Amygdala (tissue), 56 donors: ENCODE measurements at places on chromosomes 11 and 22.

DNA sequence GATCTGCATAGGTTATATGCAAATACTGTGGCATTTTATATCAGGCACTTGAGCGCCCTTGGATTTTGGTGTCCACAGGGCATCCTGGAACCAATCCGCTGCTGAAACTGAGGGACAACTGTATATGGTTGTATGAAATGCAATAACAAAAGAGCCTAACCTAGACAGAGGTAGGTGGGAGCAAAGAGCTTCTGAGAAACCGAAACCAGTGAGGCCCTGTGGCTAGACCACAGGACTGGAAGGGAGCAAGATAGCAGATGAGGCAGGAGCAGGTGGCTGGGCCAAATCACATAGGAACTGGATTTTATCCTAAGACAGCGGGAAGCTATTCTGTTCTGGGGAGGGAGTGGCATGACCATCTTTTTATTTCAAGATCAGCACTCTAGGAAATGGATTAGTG, 30.1 kb downstream of the RCN1 start:
- no peak for DNase-seq

DNA sequence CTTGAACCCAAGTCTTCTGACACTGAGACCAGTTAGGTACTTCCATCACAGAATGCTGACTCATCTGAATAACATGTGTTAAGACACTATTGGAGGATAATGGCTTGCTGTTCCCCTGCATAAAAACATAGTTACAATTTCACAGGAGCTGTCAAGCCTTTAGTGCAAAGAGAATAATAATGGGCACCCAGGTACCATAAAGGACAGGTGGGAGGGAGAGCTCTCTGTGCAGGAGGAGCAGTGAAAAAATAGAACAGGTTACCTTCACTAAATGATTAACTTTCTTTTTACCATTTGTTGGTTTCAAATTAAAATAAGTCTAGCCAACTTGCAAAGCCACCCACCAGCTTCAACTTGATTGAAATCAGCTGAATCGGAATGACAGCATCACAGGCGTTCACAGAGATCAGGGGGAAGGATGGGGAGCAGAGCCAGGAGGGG, 173.2 kb downstream of the DSCAML1 start:
- DNase-seq, result no peak

GRCh38 chr11:44746894-44747293, 20.1 kb downstream of the TSPAN18 start:
- DNase-seq, result peak; percentile 42

DNA sequence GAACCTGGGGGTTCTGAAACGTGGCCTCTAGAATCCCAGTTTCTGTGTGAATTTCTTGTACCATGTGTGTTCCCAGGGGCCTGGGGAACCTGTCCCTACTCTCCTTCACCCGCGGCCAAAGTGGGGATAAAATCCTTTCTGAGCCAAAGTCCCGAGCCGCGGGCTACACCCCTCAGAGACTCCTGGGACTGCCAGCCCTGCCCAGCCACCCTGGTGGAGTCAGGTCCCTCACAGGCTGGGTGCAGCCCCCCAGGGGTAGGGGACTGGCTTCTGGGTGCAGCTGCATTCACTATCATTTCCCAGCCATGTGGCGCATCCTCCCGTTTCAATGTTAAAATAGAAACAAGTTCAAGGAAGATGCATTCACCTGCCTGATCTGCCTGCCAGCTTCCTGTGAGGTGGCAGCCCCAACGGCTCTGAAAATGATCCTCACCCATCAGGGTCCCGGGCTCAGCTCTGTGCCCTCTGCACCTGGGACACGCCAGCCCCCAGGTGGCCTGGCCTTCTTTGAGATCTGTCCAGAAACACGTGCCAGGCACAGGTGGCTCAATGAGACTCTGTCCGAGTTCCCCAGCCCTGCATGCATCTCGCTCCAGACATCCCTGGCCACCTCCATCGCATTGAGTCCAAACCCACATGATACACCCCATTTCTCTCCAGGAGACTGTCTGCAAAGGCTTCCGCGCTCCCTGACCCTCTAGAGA, 338.8 kb downstream of the CTTN start:
- DNase-seq, result no peak

DNA sequence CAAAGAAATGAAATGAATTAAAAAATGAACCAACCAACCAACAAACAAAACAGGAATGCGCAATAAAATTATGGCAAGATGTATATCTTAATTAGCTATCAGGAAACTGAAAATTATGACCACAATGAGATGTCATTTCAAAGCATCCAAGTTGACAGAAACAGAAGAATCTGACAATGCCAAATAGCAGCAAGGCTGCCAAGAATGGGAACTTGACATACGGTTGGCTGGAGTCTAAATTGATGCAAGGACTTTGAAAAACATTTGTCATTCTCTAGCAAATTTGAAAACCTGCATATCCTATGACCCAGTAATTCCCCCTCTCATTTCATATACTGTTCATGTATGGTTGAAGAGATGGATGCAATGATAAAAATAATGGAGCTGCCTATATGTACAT, 1262.6 kb downstream of the TBC1D22A start:
- DNase-seq, result no peak

DNA sequence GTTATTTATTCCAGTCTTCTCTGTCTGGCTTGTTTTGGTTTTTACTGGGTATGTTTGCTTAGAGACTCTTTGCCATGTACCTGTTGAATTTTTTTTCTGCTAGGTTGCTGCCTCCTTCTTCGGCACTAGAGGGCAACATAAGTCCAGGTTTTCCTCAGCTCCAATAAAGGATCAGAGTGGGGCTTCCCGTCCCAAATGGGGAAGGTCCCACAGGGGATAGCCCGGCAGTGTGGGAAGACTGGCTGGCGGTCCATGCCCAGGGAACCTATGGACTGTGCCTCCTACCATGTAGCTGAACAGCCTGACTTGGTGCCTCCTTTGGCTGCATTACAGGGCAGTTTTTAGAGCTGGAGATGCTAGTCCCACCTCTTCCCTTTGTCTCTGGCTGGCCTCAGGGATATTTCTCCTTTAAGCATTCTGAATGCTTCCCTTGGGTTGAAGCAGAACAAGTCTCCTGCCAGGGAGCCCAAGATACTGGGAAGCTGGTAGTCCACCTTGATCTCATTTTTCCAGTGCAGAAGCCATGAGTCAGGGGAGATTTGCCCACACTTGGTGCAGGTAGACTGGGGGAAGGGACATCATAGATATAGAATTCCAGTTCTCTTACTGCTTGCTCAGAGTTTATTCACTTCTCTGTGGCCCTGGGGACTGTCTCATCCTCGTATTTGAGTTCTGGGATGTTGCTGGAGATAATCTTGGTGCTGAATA, 60.2 kb downstream of the BRD1 start:
- DNase-seq, result no peak

DNA sequence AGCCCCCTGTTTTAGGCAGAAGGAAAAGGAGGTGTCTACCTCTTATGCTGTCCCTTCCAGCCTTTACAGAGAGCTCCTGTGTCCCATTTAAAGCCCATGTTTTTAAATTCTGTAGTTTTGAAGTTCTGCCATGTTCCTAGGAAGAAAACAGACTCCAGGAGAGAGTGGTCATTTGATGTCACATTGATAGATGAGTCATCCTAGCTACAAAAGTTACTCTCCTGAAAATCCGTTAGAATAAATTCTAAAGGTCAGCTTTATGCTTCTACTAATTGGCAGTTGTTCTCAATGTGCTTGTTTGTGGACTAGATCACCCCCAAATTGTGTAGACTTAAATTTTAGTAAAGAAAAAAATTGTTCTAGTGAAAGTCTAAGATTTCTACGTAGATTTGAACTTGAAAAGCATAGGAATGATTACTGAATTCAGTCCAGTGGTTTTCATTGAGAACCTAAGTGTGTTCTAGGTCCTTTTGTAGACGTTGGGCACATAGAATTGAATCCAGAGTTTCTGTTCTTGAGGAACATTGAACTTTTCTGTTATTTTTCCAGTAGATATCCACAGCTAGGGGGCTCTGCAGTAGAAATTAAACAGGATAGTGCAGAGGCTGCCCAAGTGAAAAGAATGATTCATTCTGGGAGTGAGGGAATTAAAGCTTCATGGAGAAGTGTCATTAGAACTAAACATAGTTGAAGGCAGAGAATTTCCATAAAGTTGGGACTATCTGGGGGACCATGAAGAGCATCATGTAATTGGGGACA, 140.6 kb upstream of the RASSF10 start:
- DNase-seq, result no peak

GRCh38 chr11:121105481-121106195, 4.6 kb downstream of the TECTA start:
- no peak for DNase-seq

GRCh38 chr11:46896719-46897406, 21.5 kb downstream of the LRP4 start:
- no peak for DNase-seq

- DNase-seq, result peak; percentile 67
These were observed 796 bp downstream of the CHEK1 start for GRCh38 chr11:125625630-125626287.
